Stimulated activated CD4-positive, alpha-beta T cell treated with anti-CD3 and anti-CD28 coated beads, Interleukin-2, amount 100 ng/mL, for 48 hours (primary cell): ENCODE measurements at places on chromosomes 6 and 20.

DNA sequence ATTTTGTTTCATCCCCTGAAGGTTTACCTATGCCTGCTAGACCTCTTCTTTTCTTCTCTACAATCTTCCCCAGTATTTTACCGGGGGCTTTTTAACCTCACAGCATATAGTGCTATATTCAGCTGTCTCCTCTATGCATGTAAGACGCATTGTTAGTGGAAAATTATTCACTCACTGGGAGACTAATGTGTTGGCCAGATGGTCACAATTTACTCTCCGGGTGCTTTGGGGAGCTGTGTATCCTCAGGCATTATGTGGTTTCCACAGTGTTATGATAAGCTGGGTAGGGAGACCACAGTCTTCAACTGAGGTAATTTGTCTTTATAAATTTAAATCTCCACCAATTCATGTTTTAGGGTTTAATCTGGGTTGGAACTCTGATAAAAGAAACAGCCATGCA, 553.8 kb upstream of the PTCHD4 start:
- DNase-seq = no peak

- no peak for DNase-seq
Observed at GRCh38 chr6:131937226-131937625, 13.9 kb downstream of the CCN2 start.

- DNase-seq = no peak
Observed at GRCh38 chr6:3887150-3887700, 38.1 kb downstream of the FAM50B start.

DNA sequence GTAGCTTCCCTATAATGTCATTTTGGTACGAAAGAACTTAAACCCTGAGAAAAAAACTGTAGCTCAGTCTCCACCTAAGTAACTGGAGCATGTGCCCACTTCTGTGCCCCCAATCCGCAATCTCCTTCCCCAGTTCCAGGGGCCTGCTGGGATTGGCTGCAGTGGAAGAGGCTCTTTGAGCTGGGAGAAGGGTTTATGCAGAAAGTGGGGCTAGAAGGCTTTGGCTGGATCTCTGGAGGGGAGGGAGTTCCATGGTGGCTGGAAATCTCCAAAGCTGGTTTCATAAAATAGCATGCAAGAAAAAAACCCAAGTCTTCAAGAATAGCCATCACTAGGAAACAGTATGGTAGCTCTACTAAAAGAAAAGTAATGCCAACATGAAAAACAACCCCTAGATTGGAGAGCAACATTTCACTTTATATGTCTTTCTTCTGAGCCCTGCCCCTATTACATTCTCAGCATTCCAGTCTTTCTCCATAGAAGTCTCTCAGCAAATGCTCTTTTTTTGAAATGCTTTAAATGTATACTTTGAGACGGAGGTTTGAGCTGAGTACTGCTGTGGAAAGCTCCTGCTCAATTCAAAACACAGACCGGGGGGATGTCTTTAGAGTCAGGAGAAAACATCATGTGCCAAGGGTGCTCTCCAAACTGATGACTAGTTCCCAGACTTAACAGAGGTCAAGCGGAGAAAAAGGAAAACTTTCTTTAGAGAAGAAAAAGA, 36.0 kb upstream of the FOXO3 start:
- no peak for DNase-seq

DNA sequence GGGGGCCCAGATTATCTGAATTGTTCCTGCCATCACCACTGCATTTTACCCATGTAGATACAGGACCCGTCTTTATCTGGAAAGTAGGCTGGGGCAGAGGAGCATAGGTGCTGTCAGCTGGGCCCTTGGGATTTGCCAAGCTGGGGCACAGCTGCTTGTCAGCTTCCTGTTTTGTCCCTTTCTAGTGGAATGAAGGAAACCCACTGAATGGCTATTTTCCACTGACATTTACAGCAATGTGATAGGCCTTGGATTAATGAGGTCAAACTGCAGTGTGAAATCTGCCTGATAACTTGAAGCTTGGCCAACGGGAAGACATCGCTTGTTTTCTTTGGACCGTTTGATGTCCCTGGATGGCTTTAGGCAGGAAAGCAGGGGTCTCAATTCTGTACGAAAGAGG, 6.7 kb downstream of the PPP1R16B start:
- no peak for DNase-seq
